ENCODE measurements at places on chromosomes 3 and 15.
A peak's percentile ranks its signal among the peaks of the same experiment; 100 is the strongest.

DNA sequence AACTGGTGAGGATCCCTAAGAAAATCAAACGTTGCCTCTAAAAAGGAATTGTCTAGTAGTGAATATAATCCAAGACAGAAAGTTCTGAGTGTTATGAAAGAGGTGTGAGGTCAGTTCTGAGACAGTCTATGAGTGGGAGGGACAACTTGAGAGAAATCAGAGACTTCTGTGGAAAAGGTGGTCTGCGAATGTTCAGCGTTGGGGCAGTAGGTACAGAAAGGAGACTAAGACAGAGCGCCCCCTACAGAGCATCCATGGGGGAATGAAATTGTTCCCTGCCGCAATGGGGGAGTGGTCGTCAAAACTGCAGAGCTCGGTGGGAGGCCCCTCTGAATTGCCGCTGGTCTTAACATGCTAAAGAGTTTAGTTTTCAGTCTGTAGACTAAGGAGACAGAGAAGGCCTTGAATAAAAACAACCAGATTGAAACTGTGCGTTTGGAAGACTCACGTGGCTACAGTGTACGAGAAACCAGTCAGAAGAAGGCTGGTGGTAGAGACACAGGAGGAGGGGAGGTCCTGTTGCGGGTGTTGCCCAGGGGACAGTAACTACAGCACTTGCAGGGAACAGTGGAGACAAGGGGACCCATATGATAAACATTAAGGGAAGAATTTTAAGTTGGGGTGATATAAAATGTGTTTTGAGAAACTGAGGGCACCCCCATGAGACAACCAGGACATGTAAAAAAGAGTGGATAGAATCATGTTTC, 6.9 kb downstream of the TNIK start:
- no peak for DNase-seq

GRCh38 chr3:151228666-151229040, 25.6 kb upstream of the GPR171 start:
- no peak for DNase-seq

GRCh38 chr15:49987198-49987785, 131.7 kb downstream of the ATP8B4 start:
- no peak for DNase-seq

DNA sequence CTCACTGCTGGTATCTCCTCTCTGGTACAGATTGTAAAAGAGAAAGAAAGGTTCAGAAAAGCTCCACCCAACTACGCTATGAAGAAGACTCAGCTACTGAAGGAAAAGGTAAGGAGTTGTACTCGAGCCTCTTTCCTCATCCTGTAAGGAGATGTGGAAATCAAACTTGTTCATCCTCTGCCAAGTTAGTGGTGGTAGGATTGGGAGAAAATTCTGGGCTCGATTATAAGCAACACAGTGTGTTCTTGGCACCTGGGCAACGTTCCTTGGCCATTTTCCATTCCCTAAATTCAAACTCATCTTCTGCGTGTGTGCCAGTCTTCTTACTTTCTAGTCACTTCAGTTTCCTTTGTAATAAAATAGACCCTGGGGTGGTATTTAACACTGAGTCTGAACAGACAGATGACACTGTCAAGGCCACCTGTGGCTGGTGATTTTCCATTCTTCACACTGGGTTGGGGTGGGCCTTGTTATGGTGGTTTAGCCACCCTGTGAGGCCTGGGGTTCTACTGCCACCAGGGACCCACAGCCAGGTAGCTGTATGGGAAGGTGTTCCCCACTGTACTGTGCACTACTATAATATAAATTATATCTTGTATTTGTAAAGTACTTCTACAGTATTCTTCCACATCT, 17.1 kb upstream of the ITPKA start:
- DNase-seq = no peak

DNA sequence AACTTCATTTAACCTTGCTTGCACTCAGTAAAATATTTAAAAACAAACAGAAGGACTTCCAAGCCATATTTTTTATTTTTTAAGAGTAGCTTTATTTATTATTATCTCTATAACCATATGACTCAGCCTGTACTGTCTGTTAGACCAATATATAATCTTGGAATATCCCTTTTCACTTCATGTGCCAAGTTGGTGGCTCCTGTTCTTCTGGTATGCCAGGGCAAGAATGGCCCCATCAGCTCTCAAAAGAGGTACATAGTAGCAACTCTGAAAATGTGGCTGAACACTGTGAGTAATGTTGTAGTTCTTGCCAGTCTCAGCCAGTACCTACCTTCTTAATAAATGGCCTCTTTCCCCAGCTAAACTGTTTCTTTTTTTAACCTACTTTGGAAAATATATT, 257.0 kb upstream of the UBE2E1 start:
- DNase-seq = no peak

GRCh38 chr15:43872416-43873020, 45.7 kb downstream of the WDR76 start:
- DNase-seq = peak; percentile 27

DNA sequence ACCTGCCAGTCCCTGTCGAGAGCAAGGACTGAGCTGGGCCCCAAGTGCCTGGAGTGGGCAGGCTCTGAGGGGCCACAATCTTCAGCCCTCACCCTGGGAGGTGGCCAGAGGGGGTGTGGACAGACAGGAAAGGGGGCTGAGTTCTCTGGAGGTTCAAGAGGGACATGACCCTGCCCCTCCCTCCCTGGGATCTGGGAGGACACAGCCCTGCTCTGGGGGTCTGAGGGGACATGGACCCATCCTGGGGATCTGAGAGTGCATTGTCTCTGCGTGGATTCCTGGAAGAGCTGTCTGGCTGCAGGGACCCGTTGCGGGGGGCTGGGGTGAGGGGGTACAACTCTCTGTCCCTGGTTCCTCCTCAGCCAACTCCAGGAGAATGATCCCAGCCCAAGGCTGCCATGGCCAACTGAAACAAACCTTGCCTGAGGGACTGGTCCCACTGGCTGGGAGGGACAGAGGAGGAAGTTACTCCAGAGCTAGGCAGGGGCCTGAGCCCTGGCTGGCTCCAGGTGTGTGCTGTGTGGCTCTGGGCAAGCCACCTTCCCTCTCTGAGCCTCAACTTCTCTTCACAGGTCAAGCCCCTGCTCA, 29.0 kb downstream of the PTH1R start:
- no peak for DNase-seq

- no peak for DNase-seq
Measured at GRCh38 chr3:40718209-40718608, 193.4 kb downstream of the ZNF621 start.

DNA sequence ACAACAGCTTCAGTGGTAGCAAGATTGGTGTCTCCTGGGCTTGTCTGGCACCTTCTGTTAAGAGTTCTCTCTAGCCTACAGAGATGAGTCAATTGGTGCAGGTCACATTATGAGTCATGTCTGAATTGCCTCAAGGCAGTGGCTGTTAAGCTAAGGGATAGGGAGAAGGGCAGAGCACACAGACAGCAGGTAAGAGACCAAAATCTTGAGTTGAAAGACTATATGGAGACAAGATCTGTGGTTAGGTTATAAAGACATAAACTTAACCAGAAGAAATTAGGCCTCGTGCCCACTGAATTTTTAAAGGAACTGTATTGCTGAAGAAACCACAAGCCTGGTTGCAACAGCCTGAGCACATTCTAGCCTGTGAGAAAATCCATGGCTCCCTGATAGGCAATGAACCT, 19.2 kb upstream of the KPNA1 start:
- DNase-seq = no peak

DNA sequence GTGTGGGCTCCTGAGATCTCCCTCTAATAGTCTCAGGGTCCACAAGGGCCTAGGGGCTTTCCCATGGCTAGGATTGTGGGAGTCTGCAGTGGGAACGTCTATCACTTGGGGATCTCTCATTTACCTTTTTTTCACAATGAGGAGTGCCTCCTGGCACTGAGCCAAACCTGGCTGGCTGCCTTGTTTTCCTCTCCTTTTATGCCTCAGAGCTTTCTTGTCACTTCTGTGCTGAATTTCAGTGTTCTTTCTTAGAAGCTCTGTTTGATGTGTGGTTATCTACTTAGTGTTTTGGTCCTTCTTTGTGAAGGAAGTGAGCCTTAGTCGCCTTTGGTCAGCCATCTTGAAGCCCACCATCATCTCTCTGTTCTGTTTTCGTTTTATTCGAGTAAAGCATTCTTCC, 33.9 kb downstream of the DOCK3 start:
- no peak for DNase-seq

GRCh38 chr3:38454884-38455638, 1.4 kb downstream of the ACVR2B start:
- DNase-seq = peak; percentile 27

DNA sequence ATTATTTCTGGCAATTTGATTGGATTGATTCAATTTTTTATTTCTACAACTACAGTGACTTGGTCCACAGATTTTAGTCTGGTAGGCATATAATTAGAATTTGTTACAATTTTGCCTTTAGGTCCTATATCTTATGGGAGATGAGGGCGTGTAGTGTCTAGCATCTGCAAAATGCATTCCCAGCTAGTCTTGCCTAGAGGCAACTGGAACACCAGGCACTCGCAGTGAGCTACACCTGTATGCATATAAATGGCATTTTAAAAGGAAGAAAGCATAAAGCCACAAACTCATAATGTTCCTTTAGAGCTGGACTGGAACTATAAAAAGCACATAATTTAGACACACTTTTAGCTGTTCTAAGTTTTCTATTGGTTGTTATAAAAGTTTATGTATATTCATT, 17.9 kb upstream of the SPPL2A start:
- DNase-seq = no peak

DNA sequence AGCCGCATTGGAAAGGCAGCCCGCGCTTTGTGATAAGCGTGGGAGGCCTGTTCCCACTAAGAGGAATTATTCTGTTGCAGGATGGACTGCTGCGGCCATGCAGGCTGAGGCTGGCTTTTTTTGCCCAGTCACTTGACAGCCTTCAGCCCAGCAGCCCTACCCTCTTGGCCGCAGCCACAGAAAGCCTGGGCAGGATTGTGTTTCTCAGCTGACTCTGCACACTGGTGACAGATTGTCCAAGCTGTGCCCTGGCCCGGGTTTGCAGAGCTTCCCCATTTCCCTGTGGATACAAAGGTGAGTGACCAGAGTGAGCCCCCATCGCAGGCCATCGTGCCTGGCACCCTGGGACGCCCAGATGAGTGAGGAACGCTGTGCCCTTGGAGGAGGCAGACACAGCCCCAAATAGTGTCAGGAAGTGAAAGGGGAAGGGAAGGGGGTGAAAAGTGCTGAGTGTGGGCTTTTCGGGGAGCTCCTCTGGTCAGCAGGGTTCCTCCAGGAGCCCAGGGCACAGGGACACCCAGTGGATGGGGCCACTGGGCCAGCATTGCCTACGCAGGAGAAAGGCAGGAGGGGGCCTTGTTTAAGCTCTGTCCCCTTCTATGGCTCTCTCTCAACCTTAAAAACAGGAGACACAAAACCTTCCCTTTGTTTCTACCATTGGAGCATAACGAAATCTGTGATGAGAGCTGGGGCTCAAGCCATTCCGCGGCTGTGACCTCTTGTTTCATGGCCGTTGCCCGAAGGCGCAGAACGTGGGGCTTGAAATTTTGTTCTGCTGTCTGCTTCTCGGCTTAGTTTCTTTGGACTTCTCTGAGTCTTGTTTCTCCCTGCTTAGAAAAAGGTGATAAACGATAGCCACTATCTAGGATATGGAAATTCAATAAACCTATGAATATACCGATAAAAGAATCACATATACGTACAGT, 91.5 kb upstream of the MEF2A start:
- no peak for DNase-seq

GRCh38 chr15:75067123-75067830, 43.9 kb downstream of the PPCDC start:
- DNase-seq = no peak

- DNase-seq = no peak
Measured at GRCh38 chr3:119098619-119099222, 47.2 kb upstream of the TEX55 start.

- no peak for DNase-seq
Measured at GRCh38 chr3:72176537-72177041, 391.6 kb upstream of the PROK2 start.

- no peak for DNase-seq
Measured at GRCh38 chr15:45129651-45130129, at the start of the genes DUOX1 and DUOXA1. TSS of gene DUOX1 (plus strand) at chr15:45129994. CDS start at chr15:45131967, 1,973 bp downstream. TSS of gene DUOXA1 (minus strand) at chr15:45129879. CDS start at chr15:45123014, 6,865 bp downstream.

GRCh38 chr3:142484912-142485435, 37.1 kb upstream of the XRN1 start:
- DNase-seq = no peak

DNA sequence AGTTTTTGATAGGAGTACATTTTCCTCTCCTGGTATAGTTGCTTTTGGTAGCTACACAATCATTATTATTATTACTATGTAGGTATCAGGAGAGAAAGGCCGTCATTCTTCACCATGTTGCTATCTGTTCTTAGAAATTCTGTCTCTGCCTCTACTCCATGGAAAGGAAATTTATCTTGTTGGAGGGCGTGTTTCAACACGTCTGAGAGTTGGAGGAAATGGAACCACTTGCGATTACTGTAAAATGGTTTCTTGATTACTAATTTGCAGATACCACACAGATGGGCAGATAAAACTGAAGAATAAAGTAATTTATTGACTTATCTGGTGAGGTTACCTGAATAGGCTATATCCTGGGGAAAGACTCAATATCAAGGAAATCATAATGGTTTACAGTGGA, 488.4 kb downstream of the NR2F2 start:
- DNase-seq = no peak

All from NCI-H774 (cell line).